ENCODE measurements at places on chromosomes 5 and 9.
A peak's percentile ranks its signal among the peaks of the same experiment; 100 is the strongest.

DNA sequence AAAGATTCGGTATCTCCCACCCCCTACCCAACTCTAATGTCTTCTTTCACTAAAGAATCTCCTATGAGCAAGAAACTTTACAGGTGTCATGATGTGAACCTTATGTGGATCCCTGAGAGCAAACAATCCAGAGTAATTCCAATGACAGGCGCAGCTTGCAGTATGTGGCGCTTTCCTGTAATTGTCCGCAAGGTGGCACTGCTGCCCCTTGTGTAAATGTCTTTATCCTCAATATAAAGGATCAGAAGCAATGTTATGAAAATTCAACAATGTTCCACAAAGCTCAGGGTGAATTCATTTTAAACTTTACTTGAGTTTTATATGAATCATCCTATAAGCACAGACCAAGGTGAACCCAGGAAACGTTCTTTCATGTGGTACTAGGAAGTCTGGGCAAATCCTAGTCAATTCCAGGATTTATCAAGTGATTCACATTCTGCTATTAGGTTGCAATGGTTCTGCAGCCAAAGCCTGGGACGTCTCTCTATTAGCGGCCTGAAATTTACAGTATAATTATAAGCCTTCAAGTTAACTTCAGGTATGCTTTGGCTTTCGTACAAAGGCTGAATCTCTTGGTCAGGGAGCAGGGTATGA lies 113.7 kb downstream of the TRPM6 start:
- DNase-seq: peak; percentile 62

DNA sequence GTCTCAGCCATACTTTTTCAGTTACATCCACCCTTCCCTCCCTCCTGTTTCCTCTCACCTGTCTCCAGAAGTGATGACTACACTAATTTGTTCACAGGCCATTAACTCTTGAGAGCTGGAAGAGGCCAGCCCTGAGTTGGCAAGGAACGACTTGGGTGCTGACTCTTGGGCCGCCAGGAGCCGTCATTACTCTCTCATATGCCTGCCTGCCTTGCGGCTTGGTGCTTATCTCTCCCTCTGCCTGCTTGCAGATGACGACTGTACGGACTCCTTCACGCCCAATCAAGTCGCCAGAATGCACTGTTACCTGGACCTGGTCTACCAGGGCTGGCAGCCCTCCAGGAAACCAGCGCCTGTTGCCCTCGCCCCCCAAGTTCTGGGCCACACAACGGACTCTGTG lies 66.1 kb downstream of the PAPPA start:
- no peak for DNase-seq

DNA sequence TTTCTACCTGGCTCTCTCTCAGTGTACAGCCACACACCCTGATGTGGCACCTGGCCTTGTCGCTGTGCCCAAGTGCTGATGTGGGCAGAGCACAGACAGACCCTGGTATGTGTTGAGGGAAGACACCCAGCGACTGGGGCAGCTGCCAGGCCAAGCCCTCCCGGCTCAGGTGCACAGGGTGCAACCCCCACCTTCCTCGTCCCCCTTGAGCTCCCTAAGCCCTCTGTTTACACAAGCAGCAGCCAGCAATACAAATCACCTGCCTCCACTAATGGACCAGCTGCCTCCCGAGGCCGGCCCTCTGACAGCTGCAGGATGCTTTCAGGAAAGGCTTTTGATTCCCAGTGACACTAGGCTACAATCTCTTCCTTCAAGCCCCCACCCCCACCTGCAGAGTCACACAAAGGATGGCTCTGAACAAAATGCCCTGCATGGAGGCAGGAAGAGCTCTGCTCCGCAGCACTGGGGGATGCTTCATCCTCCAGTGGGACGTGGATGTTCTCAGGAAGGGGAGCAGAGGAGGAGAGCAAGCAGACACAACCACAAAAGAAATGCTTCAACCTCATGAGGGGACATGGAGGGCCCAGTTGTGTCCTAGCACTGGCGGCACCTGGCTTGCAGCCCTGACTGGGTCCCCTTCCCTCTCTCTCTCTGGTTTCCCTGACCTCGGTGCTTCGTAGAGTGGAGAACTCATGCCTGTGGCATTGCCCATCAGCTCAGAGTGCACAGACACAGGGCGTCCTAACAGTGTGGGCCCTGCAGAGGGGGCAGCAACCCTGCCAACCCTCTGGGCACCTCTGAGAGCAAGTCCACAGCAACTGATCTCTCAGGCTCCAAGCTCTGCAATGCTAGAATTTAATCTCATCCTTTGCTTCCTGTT lies 140.8 kb downstream of the BARX1 start:
- DNase-seq: peak; percentile 26

DNA sequence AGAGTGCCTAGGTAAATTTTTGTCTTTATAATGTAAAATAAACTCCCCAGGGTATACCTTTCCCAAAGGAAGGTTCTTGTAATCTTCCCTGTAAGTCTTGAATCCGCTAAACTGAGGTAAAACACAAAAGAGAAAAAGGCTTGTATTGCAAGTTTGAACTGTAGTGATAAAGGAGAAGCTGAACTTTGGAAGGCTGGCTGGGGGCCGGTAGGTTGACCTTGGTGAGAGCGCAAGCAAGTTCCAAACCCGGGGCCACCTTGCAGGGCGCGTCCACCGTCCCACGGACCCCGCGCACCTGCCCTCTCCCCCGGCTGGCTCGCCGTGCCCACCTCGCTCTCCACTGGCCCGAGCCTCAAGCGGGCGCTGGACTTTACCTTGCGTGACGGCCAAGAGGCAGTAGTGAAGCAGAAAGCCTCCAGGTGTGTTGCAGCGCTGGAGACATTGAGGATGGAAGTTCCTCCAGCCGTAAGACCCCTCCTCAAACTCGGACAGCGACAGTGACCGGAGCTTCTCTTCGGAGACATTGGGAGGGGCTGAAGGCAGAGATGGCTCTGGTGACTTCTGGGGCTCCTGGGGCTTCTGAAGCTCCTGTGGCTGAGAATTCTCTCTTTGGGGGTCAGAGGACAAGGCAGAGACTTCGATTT lies 428 bp downstream of the SLCO4C1 start:
- DNase-seq: no peak

GRCh38 chr5:98458726-98459125 lies 314.7 kb upstream of the RGMB start:
- DNase-seq: no peak

DNA sequence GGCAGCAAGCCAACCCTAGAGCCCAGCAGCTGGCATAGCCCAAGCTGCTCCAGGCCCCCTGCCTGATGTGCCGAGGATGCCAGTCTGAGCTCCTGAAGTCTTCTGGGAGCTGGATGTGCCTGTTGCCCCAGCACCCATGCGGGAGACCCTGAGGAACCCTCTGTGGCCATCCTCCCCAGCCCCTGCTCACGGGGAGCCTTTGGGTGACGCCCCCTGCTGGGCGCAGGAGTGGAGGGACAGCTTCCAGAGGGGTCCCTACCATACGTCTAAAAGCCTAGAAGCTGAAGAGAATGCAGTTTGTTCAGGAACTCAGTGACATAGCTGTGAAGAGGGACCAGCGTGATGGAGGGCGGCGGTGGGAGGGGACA lies 33.1 kb upstream of the MVB12B start:
- no peak for DNase-seq

DNA sequence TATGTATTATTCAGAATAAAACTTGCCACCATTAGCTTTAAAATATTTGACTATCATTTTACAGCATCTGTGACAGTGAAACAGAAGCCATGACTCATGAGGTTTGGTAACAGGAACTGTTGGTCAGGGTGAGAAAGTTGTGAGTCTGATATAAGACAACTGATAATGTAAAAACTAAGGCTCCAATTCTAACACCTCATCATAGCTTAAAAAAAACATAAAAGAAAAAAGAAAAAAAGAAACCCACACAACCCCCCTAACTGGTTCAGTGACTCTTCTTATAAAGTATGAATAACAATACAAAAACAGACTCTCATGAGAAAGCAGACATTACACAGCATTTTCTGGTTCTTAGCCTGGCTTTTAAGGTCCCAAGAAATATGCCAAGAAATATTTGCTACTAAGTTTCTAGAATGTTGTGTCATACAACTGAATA lies 85.8 kb downstream of the MRPS27 start:
- no peak for DNase-seq

GRCh38 chr5:180439911-180440769 lies 54.0 kb upstream of the CNOT6 start:
- DNase-seq: peak; percentile 5

DNA sequence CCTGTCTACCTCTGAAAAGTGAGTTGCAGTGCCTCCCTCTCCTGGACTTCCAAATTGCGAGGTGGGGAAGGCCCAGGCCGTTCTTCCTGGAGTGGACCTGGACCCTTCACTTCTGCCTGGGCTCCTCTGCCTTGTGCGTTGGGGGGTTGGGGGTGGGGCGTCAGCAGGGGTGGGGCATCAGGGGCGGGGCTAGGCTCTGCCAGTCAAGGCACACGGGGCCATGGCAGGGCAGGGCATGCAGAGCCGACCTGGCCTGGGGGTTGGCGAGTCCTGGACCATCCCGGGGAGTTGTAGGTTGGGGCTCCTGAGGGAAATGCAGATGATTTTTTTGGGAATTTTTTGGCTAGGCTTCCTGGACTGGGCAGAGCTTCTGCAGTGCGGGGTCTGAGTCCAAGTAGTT lies 87.1 kb downstream of the EHMT1 start:
- no peak for DNase-seq

DNA sequence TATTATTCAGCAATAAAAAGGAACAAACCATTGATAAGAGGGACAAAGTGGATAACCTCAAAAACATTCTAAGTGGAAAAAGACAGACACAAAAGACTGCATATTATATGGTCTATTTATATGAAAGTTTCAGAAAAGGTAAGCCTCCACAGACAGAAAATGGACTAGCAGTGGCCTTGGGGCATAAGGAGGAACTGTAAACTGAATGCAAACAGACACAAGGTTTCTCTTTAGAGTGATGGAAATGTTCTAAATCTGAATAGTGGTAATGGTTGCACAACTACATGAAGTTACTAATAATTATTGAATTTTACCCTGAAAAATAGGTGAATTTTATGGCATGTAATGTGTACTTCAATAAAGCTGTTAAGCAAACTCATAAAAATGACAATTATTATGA lies 286.3 kb upstream of the PAPPA start:
- no peak for DNase-seq

GRCh38 chr5:122501089-122501435 lies 189.0 kb downstream of the SNCAIP start:
- DNase-seq: no peak

DNA sequence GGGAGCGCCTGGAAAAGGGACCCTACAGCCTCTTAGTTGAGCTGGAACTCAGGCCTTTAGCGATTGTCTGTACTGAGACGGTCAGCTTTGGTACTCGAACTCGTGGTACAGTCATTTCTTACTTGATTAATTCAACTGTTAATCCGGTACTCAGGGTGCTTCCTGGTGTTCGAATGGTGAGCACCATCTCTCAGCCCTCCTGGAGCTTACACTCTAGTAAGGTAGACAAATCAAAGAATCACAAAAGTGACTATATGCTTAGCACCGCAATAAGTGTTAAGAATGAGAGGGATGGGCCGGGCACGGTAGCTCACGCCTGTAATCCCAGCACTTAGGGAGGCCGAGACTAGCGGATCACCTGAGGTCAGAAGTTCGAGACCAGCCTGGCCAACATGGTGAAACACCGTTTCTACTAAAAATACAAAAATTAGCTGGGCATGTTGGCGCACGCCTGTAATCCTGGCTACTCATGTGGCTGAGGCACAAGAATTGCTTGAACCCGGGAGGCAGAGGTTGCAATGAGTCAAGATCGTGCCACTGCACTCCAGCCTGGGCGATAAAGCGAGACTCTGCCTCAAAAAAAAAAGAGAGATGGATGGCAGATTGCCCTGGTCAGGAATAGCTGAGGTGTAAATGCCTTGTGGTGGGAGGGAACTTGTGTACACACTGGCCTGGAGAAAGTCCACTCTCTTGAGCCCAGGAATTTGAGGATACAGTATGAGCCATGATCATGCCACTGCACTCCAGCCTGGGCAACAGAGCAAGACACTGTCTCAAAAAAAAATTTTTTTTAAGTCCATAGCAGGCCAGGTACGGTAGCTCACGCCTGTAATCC lies 981 bp downstream of the TCOF1 start:
- no peak for DNase-seq

GRCh38 chr5:176855598-176855997 lies 43.5 kb downstream of the HK3 start:
- no peak for DNase-seq

DNA sequence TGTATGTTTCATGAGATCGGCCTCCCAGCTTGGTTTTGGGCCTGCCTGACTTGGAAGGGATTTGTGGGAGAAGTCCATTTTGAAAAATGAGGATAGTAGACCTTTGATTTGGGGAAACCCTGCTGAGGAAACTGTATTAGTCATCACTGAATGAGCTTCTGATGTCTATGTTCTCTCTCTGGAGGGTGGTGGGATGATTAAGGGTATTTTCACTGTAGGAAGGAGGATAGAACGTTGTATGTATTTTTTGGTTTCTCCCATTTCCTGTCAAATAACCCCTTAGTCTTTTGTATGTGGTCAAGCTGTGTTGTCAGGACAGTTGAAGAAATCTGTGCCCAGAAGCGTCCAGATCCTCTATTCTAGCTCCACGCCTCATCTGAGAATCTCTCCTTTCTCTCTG lies 151.9 kb downstream of the INSYN2B start:
- DNase-seq: no peak

DNA sequence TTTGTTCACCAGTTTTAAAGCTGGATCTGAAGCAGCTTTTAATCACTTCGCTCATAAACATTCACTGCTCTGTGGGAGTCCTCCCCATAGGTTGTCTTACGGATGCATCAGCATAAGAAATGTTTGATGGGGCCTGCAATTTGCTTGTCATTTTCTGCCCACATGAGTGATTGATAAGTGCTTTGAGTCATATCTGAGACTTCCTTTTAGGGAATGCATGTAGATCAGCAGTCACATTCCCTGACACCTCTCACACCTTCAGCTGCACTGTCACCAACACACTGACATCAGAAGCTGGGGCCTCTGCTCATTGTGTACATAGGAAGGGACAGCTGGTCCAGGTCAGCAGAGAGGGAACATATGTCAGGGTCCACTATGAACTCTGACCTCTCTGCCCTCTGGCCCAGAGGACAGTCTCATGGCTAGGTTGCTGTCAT lies 84.1 kb upstream of the SPATA31D4 start:
- no peak for DNase-seq

DNA sequence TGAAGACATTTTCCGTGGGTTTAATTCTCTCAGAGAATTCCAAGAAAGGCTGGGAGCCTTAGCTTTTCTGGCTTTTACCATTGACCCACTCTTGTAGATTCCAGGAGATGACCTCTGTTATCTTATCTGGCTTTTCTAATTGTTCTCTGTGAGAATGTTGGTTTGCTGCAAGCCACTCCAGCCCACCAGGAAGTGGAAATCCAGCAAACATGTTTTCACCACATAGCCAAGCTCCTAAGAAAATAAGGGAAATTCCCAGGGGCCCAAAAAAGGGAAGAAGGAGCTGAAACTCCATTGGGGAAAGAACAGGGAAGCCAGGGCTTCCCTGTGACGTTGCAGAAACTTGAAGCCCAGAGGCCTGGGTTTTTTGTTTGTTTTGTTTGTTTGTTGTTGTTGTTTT lies 19.7 kb downstream of the GPR107 start:
- no peak for DNase-seq

DNA sequence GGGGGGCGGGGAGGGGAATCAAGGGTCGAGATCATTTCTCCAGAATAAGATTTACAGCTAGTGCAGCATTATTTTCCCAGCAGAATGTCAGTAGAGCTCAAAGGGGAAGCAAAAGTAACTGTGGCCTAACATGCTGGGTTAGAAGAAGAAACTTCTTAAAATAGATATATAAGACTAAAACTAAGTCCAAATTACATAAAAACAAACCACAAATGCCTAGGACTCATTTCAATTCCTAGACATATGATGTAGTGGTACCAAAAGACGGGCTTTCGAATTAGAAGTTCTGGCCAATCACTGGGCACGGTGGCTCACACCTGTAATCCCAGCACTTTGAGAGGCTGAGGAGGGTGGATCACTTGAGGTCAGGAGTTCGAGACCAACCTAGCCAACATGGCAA lies 20.8 kb upstream of the MELK start:
- no peak for DNase-seq
